Caco-2 (cell line): ENCODE measurements at places on chromosomes 6 and 20.

- no peaks in the 10 kb centered on the region for H3K36me3 ChIP-seq
- peak; percentile 82 for DNase-seq
- H3K4me3 ChIP-seq, result peak overlapping the region; percentile 45
- peaks cover 10% of the 10 kb centered on the region for H3K4me1 ChIP-seq
- H3K27ac ChIP-seq, result peak overlapping the region; percentile 43
Observed at GRCh38 chr6:75204217-75204958, 1.5 kb downstream of the COL12A1 start.

DNA sequence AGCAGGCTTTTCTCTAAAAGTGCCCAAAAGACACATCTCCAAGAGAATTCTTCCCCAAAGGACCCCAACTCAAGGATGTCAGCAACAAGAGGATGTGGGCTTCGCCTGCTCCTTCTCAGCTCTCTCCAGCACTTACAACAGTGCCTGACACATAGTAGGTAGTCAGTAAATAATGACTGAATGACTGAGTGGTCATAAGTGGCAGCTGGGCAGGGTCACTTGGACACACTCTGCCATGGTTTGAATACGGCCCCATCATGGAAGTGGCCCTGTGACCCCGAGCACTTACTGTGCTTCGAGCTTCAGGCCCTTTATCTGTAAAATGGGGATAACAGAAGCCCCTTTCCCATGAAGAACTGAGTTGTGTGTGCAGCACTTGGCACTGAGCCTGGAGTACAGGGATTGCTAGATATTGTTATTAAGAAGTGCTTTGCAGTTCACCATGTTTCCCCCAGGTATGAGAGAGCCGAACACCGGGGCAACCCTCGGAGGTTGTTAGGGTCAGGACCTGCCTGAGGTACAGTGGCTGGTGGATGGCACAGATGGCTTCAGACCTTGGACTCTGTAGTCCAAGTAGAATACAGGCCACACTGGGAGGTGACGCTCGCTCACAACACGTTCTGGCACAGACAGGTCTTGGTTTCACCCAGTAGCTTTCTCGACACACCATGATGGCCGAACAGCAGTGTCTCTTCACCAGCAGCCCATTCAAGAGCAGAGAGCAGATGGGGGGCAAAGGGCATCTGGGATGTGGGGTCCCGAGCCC lies 56.0 kb downstream of the NOL4L start:
- no peaks in the 10 kb centered on the region; the same call in 1 of the 2 replicates for H3K27me3 ChIP-seq
- no peak for DNase-seq
- no peaks in the 10 kb centered on the region for H3K36me3 ChIP-seq
- no peak overlapping the region for H3K4me3 ChIP-seq
- H3K4me1 ChIP-seq, result no peaks in the 10 kb centered on the region

GRCh38 chr6:79048611-79049010 lies 29.4 kb downstream of the PHIP start:
- H3K4me3 ChIP-seq, result no peak overlapping the region
- H3K36me3 ChIP-seq, result peaks cover 1% of the 10 kb centered on the region
- no peak overlapping the region for H3K27ac ChIP-seq

DNA sequence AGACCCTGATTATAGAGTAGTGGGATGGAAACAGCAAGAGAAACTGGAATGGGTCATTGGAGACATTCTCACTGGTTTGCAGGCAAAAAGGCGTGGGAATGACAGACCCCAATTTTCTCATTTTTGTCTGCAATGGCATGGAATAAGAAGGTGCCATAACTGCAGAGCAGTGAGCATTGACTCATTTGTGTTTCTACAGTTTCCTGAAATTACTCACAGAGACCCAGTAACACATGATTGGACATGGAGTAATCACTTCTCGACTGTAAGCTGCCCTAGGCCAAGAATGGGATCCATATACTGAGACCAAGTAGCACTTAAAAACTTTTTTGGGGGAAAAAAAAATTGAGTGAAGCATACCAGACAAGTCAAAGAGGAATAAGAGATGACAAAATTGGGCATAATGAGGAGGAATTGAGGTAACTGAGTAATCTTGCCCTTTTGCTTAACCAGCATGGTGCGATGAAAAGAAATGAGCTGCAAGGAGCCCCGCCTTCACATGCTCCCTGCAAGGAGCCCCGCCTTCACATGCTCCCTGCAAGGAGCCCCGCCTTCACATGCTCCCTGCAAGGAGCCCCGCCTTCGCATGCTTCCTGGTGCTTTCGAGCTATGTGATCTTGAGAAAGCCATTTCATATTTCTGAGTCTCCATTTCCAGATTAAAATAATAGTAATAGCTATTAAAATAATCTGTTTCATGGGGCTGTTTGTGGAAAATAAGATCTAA lies 44.1 kb downstream of the NHSL1 start:
- H3K4me1 ChIP-seq, result 0 out of 2 replicates have a peak, but pooled peaks cover 4% of the 10 kb centered on the region
- no peak overlapping the region for H3K4me3 ChIP-seq
- DNase-seq, result no peak
- H3K27me3 ChIP-seq, result no peaks in the 10 kb centered on the region
- H3K36me3 ChIP-seq, result no peaks in the 10 kb centered on the region

- no peak overlapping the region for H3K4me3 ChIP-seq
- no peaks in the 10 kb centered on the region for H3K27me3 ChIP-seq
- peaks cover 12% of the 10 kb centered on the region for H3K4me1 ChIP-seq
- no peak overlapping the region for H3K27ac ChIP-seq
- no peaks in the 10 kb centered on the region for H3K36me3 ChIP-seq
Observed at GRCh38 chr6:148461986-148462577, 119.4 kb downstream of the SASH1 start.

DNA sequence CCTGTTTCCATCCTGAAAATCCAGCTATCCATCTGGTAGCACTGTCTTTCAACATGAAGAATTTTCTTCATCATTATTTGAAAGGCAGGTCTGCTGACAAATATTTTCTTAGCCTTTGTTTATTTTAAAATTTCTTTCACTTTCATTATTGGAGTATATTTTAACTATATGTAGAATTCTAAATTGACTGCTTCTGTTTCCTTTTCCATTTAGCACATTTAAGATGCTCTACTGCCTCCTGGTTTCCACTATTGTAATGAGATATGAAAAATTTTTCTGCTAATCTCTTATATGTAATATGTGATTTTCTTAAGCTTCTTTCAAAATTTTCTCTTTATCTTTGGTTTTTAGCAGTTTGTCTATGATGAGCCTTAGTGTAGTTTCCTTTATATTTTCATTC lies 97.3 kb downstream of the TBC1D32 start:
- H3K27ac ChIP-seq, result no peak overlapping the region
- DNase-seq, result no peak
- no peak overlapping the region for H3K4me3 ChIP-seq
- H3K27me3 ChIP-seq, result no peaks in the 10 kb centered on the region

DNA sequence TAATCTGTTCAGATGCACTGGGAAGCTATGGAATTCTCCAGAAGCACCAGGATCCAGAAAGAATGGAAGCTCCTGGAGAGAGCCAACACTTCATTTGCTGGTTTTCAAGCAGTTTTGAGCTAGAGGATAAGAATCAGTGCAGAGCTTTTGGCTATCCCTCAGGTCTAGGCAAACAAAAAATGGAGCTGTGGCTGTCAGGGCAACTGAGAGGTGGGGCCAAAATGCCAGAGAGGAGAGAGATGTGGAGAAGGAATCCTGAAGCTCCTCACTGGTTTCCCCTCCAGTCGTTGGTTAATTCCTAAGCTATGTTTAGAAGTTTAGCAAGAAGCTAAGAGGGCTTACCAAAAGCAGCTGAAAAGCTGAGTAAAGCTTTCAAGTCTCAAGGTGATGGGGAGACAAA lies 294.2 kb upstream of the JARID2 start:
- H3K27ac ChIP-seq, result no peak overlapping the region
- no peak for DNase-seq
- no peaks in the 10 kb centered on the region for H3K4me1 ChIP-seq
- no peaks in the 10 kb centered on the region for H3K36me3 ChIP-seq
- no peaks in the 10 kb centered on the region for H3K27me3 ChIP-seq
- H3K4me3 ChIP-seq, result no peak overlapping the region

GRCh38 chr6:24936641-24937317 lies 1.0 kb upstream of the RIPOR2 start:
- no peak overlapping the region for H3K27ac ChIP-seq
- no peak for DNase-seq
- H3K36me3 ChIP-seq, result no peaks in the 10 kb centered on the region
- H3K4me3 ChIP-seq, result no peak overlapping the region
- peaks cover 14% of the 10 kb centered on the region for H3K4me1 ChIP-seq

DNA sequence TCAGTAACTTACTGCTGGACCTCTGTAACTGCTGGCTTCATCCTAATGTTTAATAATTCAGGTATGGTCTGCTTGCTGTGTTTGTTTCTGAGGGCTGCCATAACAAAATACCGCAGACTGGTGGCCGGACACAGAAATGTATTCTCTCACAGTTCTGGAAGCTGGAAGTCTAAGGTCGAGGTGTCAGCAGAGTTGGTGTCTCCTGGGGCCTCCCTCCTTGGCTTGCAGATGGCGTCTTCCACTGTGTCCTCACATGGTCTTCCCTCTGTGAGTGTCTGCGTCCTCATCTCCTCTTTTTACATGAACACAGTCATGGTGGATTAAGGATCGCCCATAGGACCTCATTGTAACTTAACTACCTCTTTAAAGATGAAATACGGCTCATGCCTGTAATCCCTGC lies 389.7 kb upstream of the JARID2 start:
- no peak for DNase-seq
- H3K36me3 ChIP-seq, result no peaks in the 10 kb centered on the region
- no peak overlapping the region for H3K4me3 ChIP-seq

- no peaks in the 10 kb centered on the region; the same call in 1 of the 2 replicates for H3K36me3 ChIP-seq
- H3K4me1 ChIP-seq, result no peaks in the 10 kb centered on the region
- no peak overlapping the region for H3K27ac ChIP-seq
- DNase-seq, result no peak
Observed at GRCh38 chr6:166935353-166935752, 21.0 kb downstream of the RNASET2 start.

DNA sequence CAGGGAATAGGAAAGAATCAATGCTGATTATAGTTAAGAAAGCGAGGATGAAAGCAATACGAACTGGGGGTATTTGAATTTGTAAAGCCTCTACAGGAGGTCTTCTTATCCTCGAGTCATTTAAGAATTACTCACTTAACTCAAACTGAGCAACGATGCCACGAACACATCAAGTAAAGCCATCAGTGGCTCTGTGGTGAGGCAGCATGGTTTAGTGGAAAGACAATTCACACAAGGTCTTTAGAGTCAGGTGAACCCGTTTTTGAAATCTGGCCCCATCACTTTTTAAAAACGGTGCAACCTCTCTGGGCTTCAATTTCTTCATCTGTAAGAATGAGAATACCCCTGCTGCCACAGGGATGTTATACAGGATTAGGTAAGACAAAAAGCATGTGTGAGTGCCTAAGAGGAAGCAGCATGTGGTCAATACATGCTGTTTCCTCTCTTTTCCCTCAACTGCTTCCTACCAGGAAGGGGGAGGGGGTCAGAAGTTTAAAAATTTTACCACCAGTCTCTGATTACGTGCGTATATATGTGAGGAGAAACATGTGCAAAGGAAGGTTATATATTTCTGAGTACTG lies 162.0 kb downstream of the BTBD9 start:
- no peaks in the 10 kb centered on the region for H3K27me3 ChIP-seq
- H3K4me3 ChIP-seq, result no peak overlapping the region
- H3K27ac ChIP-seq, result no peak overlapping the region
